ENCODE measurements at places on chromosomes 4 and X.

DNA sequence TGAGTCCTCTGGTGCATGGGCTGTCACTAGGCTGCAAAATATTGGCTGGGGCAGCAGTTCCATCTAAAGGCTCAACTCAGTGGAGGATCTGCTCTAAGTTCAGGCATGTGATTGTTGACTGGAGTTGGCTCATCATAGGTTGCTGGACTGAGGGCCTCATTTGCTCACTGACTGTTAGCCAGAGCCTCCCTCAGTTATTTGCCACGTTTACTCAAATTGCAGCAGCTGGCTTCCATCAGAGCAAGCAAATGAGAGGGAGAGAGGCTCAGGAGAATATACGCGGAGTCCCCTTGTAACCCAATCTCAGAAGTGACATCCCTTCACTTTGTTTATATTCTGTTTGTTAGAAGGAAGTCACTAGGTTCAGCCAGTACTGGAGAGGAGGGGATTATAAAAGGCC is 54.1 kb downstream of the BMP3 start:
- DNase-seq, result no peak

DNA sequence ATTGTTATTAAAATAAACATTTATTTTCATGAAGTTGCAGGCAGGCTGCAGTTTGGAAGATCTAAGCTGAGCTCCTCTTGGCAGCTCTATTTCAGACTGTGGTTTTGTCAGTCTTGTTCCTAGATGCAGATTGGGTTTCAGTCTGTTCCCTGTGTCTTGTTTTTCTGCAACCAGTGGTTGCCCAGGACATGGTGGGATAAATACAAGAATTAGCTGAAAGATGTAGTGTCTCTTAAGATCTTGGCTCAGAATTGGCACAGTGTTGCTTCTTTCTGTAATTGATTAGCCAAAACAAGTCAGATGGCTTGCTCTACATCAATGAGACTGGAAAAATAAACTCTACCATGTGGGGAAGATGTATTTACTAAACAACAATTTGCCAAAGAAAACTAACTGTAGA is 283.0 kb upstream of the BOD1L1 start:
- no peak for DNase-seq

GRCh38 chr4:188934320-188934962 is 795.2 kb downstream of the TRIML1 start:
- no peak for DNase-seq

GRCh38 chrX:34877436-34877835 is 65.2 kb upstream of the FAM47B start:
- DNase-seq, result no peak

- no peak for DNase-seq
Observed at GRCh38 chrX:117808426-117808825, 308.2 kb downstream of the KLHL13 start.

- DNase-seq, result no peak
Observed at GRCh38 chr4:97762115-97762512, 381.2 kb downstream of the STPG2 start.
